ENCODE measurements at places on chromosomes 5 and 9.

- no peak for DNase-seq
Observed at GRCh38 chr5:16120579-16120978, 59.0 kb downstream of the MARCHF11 start.

DNA sequence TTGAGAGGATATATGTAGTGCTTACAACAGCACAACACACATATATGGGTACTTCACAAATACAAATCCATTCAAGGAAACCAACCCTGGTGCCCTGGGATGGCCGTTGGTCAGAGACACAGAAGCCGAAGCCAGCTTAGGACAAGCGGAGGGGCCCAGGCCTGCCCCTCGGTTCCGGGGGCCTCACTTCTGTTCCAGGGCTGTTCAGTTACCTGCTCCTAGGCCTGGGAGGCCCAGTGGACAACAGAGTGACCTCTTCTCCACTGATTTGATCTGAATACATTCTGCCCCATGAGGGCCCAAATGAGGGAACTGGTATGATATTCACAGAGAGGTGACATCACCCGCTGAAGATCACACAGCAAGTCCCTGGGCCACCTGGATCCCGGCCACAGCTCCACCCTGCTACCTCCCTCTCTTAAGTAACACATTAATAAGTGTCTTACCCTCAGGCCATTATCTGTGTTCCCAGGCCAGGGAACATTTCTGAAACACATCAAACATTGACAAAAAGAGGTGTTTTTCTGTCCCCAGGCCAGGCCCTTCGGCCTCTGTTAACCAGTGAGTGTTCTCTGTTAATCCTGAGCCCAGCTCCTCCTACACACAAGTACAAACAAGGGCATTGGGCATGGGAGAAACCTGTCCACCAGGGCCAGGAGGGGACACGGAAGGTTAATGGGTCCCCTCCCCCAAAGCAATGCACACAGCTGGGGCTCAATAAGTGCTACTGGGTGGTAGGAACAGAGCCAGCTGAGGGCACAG is 4.5 kb upstream of the GRHPR start:
- no peak for DNase-seq

- no peak for DNase-seq
Observed at GRCh38 chr5:106699796-106700195, 970.9 kb downstream of the EFNA5 start.

- no peak for DNase-seq
Observed at GRCh38 chr5:126263591-126264184, 159.5 kb upstream of the GRAMD2B start.

DNA sequence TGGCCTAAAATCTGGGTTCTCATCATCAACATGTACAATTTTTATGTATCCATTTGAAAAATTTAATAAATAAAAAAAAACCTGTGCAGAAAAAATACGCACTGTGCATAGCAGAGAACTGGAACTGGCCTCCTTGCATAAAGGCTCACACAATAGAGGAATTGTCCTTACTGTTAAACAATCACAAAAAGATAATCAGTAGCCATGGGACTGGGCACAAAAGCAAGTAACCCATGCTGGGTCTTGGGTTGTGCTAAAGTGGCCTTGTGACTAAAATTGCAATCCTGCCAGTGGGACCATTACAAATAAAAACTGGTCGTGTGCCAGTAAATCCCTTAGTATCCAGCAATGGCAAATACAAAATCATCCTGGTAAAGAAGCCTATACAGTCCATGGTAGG is 1646.6 kb downstream of the MAT2B start:
- DNase-seq: no peak

DNA sequence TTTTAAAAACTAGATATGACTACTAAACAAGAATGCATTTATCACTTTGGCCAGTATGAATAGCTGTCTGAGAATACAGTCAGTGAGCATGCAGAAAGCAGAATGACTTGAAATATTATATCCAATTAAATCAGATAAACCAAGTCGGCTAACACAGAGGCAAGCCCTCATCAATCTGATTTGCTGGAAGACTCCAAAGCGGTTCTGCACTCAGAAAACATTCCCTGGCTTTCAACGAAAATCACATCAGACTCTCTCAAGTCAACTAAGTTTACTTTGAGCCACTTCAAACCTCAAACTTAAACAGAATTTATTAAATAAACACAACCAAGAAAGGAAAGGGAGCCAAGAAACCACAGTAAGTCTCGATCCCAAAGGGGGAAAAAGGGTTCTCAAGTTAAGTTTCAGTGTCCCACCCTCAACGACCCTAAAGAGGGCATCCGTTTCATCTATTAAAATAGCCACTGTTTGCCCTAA is 1.4 kb downstream of the MYO10 start:
- no peak for DNase-seq

- DNase-seq: no peak
Observed at GRCh38 chr5:11985993-11986392, 81.7 kb upstream of the CTNND2 start.

GRCh38 chr5:170131235-170131634 is 25.5 kb downstream of the FOXI1 start:
- DNase-seq: no peak

DNA sequence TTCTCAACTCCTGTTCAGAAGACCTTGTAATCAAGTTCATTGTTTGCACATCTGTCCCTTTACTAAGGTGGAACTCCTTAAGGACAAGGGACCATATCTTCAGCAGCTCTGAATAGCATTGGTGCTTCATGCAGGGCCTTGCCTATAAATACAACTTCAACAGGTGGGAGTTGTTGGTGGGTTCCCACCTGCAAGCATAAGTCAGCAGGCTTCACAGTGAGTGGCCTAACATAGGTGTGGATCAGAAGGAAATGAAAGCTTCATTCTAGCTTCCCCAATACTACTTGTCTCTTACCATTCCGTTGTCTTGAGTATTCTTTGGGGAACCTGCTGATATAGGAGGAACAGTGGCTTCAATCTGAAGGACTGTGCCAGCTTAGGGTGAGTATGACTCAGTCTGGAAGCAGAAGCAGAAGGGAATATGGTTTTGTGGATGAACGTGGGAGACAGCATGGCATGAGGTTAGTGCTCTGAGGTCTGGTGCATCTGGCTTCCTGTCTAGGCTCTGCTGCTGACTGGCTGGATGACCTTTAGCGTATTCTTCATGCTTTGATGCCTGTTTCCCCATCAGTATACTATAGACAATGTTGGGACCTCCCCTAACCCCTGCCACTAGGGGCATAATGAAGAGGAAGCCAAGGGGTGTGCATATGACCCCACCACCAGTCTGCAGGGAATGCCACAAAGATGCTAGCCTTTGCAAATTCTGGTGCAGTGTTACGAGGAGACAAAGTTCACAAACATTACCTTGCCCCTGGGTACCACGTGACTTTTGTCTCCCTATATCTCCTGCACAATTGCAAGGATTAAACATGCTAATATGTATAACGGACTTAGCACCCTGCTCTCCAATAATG is 192.3 kb downstream of the PALM2AKAP2 start:
- no peak for DNase-seq

- DNase-seq: no peak
Observed at GRCh38 chr5:110371725-110372041, 354.8 kb downstream of the TMEM232 start.

- DNase-seq: no peak
Observed at GRCh38 chr9:108836319-108836718, 19.5 kb downstream of the ACTL7B start.

DNA sequence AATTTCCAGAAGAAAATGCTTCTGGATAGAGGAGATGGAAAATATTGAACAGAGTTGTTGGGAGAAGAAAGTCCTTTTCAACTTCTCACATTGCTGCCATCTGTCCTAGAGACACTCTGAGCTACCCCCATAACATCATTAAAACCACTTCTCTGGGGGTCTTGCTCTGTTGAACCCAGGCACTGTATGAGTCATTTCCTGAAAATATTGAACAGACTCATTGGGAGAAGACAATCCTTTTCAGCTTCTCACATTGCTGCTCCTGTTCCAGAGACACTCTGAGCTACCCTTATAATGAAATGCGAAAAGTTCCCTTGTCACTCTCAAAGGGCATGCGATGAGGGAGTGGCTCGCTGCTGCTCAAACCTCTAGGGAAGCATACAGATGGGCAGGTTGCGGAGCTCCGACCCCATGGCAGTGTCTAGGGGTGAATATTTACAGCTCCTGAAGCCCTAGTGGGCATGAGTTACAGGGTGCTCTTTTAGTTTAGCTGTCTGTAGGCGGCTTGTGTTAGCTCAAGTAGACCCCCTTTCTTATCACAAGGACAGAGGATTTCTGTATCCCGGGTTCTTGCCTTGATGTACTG is 90.7 kb downstream of the CDKN2A start:
- DNase-seq: no peak

GRCh38 chr5:32280656-32281081 is 32.1 kb downstream of the MTMR12 start:
- no peak for DNase-seq

DNA sequence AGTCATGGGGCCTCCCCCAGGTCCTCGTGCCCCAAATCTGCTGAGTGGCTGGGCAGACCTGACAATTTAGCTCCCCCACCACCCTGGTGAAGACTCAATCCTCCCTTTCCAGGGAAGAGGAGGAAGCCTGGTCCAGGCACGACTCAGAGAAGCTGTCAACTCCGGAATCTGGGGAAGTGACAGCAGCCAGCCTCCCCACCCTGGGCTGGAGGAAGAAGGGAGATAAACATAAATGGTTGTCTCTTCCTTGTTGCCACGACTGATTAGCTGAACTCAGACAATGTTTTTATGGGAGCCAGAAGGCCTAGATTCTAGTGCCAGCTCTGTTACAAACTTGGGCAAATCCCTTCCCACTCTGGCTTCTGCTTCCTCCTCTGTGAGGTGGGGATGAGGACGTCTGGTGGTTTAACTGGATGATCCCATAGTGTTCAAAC is 15.4 kb downstream of the CCDC69 start:
- DNase-seq: no peak

GRCh38 chr9:8632493-8632892 is 832.9 kb upstream of the DMAC1 start:
- DNase-seq: no peak

DNA sequence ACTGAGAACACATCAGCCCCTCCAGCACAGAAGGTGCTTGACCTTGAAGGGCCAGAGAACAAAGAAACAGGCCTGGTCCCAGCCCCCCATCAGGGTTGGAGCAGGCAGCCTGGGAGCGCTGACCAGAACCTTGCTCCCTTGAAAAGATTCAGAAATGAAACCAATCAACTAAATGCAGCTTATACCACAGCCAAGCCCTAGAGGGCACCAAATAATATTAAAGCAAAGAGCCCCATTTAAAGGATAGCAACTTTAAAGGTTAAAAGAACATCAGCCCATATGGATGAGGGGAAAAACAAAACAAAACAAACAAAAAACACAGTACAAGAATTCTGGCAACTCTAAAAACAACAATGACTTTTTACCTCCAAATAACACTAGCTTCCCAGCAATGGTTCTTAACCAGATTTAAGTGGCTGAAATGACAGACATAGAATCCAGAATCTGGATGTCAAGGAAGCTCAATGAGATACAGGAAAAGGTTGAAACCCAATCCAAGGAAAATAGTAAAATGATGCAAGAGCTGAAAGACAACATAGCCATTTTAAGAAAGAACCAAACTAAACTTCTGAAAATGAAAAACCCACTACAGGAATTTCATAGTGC is 471.9 kb downstream of the MTRR start:
- DNase-seq: no peak

DNA sequence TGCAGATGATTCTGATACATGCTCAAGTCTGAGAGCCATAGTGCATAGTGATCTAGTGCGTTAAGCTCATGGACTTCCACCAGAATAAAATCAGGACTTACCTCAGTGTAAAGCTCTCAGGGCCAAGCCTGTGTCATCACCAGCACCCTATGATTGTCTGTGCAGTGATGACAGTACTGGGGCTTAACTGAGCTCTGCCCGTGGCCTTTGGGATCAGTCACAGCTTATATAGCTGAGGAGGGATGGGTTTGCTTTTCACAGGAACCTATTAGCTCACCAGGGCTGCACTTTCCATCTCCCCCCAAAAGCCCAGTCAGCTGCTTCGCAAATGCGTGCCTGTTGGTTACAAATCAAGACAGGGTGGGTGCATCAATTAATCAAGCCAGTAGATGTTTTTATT is 246.9 kb downstream of the NR3C1 start:
- DNase-seq: no peak

DNA sequence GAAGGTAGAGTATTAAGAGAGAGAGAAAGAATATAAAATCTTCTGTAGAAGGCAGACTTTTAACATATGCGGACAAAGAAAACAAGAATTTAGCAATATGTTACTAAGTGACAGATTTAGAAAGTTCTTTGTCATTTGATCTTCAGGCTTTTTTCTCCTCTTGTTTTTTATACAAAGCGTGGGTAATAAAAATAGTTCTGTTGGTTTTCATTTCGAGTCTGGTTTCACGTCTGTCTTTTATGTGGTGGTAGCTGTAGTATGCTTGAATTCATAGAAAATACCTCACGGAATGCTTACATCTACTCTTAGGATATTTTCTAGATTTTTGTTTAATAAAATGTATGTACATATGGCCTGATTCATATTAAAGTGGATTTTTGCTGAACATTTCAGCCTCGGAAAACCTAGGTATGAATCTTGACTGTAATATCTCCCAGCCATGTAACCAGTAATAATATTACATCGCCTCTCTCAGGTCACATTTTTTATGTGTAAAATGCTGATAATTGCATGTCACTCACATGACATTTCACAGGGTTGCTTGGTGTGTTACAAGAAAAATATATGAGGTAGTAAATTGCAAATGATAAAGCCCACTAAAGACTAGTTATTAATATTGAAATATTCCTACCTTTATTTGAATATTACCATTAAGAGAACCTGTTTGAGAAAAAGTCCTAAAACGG is 72.5 kb upstream of the TAF11L2 start:
- DNase-seq: no peak

DNA sequence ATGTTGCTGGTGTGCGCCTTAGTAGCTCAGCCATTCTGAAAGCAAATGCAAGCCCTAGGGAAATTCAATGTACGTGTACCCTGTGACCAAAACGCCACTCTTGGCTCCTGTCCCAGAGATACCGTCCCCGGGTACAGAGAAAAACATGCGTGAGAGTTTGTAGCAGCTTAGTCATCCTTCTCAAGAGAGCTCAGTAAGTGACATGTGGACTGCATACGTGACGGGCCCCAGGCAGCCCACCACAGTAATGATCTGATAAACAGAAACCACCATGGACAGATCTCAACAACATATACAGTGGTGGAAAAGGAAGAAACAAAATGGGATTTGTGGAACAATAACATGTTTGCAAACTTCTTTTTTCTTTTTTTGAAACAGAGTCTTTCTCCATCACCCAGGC is 45.1 kb downstream of the S1PR3 start:
- DNase-seq: no peak

DNA sequence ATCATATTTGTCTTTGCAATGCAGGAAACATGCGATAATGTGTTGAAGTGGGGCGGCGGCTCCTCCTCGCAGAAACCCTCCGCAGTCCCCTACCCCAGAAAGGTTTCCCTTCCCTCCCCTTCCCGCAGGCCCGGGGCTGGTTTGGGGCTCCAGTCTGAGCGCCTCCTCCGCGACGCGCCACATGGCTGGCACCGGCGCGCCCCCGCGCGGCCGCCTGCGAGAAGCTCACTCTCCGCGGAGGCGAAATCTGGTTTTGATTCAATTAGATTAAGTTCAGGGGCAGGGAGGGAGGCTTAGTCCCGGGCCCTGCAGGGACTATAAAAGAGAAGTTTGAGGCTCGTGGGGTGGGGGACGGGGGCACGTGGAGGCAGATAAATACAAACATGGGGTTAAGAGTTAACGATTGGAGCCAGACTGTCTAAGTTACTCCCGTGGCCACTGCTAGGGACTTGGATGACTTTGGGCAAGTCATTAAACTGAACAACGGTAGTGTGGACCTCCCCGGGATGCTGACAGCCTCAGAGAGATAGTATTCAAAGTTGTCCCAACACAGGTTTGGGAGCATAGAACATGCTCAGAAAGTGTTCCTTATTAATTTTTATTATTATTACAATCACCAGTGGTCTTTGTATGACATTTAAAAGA is 69.4 kb downstream of the MSX2 start:
- peak; percentile 7 for DNase-seq

GRCh38 chr5:170750791-170751190 is 32.7 kb upstream of the GABRP start:
- no peak for DNase-seq

Measured in activated CD8-positive, alpha-beta memory T cell treated with anti-CD3 and anti-CD28 coated beads for 48 hours (primary cell).